Smooth muscle cell of the brain vasculature (primary cell): ENCODE measurements at places on chromosomes 11 and 22.
A peak's percentile ranks its signal among the peaks of the same experiment; 100 is the strongest.

GRCh38 chr11:47538741-47539565 is 14.0 kb downstream of the CELF1 start:
- no peak for DNase-seq

DNA sequence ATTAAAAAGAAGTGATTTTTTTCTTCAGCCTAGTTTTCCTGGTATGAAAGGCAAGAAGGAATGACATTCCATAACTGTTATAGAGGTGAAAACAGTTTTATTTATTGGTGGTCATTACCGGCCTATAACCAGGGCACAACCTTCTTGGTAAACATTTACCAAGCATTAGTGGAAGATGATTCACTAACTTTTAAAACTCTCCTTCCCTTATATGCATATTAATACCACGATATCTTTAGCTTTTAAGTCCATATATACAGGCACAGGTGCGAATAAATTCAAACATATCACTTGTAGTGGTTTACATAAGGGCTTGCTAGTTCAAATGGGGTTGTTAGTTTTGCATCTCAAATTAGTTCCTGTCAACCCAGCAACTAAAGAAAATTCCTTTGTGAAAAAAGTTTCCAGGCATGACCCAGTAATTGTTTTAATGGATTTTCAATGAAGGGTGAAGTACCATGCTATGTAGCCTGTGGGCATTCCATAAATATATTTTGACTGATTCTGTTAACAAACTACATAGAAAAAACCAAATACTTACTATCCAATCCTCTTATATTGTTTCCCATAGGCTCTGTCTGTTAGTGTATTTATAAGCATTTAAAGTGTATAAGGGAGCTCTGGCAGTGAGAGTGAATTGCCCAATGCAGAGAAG is 30.6 kb upstream of the ROBO3 start:
- no peak for DNase-seq

- DNase-seq = no peak
Observed at GRCh38 chr11:35121326-35121865, 17.6 kb upstream of the CD44 start.

DNA sequence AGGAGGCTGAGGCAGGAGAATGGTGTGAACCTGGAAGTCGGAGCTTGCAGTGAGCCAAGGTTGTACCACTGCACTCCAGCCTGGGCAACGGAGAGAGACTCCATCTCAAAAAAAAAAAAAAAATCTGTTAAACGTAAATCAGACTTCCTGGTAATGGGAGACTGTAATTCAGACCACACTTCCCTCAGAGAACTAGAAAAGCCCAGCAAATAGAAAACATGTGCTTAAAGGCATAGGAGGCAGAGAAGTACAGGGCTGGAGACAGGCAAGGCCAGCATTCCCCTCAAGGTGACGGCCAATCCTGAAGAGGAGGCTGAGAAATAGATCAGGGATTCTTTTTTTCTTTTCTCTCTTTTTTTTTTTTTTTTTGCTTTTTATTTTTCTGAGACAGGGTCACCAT is 8.2 kb downstream of the GGT5 start:
- DNase-seq = no peak

DNA sequence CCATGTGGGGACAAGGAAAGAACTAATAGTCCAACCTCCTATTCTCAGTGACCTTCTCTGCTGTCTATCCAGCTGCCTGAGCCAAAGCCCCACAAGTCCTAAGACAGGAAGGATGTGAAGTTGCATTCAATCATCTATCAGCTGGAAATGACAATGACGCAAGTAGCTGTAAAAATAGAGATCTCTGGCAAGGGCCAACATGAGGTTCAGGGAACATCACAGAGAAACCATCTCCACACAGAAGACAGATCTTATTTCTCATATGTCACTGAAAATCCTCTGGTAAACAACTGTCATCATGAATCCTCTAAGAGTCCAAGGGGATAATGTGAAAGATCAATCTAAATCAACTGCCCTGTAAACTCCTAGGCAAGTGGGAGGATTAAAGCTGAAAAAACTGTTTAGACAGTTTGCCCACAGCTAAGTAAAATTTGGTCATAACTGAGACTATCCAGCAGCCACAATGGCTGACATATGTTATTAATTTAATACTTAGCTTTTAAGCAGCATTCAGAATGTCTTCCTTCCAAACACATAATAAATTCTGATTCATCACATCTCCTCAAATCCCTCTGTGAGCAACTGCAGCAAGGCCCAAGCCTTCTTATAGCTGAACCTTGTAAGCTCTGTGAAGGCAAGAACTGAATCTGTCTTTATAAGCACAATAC is 52.1 kb downstream of the ALG9 start:
- DNase-seq = peak; percentile 21

DNA sequence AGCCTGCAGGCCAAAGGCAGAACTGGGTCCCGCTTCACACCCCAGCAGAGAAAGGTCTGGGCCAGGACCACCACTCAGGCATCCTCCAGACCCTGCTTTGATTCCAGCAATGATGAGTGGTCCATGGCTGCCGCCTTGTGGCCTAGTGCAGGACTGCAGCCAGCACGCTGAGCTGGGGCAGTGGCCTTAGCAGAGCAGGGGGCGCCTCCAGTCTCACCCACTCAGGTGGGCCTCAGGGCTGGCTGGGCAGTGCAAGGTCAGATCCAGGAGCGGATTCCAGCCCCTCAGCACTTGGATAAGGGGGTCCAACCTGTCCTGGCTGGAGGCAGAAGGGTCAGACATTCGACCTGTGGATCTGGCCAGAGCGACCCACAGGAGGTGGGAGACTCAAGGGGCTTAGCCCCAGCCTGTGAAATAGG is 9.6 kb upstream of the PDE2A start:
- no peak for DNase-seq

- DNase-seq = no peak
Observed at GRCh38 chr11:121372671-121373429, 79.3 kb upstream of the SORL1 start.

DNA sequence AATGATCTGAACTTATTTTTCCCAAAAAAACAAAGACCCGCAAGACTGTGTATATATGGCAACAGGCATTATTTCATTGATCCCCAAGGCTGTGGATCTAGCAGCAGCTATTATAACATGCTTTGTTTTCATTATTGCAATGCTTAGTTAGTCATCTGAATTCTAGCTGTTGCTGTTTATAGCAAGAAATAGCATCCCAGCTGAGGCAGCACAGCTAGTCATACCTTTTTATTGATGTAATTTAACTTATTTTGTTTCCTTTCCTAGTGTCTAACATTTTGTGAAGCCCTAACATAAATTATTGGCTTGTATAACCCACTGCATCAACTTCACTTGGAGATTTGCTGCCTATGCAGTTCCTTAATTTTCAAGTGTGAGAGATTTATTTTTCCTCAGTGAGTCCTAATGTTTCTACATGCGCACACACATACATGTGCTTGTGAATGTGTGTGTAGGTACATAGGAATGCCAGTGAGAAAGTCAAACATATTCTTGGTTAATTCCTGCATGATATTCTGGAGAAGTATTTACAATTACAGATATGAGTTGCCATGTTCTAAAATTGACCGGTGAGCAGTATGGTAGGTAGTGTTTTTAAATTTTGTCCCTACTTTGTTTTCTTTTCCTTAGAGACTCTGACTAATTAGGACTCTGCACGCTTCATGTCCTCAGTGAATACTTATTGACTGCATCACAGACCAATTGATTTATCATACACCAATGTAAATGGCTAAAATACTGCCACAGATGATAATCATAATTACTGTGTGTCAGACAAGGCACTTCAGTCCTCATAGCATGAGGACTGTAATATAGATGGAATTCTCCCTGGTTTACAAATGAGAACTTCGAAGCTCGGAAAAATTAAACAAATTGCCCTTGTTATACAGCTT is 119.3 kb downstream of the WNT11 start:
- peak; percentile 55 for DNase-seq

- no peak for DNase-seq
Observed at GRCh38 chr11:75527938-75528735, 2.4 kb upstream of the GDPD5 start.

DNA sequence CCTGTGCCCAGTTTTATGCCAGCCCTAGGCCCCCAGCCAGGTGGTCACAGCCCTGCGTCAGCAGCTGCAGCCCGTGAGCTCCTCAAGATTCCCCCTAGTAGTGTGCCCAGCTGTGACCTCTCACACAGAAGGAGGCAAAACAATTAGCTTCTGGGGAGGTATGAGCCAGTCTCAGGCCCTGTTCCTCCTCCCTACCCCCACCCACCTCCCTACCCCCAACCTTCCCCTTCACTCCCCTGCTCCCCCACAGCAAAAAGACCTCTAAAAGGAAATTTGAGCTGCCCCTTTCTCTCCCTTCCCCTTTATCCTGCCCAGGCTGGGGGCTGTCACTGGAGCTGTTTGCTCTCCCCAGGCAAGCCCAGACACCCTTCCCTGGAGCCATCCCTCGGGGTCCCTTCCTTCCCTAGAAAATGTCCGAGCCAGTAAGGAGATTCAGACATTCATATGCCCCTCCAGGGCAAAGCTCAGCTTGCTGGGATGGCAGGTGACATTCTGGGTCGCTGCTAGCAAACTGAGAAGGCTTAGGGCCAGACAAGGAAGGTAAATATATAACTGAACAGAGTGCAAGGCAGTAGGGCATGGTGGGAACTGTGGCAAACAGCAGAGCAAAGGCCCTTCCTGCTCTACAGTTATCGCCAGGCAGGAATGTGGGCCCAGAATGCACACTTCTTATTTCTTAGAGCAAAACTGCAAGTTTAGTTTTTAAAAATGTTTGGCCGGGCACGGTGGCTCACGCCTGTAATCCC is 300.2 kb downstream of the MN1 start:
- DNase-seq = no peak

GRCh38 chr11:9876331-9876730 is 212.5 kb downstream of the SWAP70 start:
- no peak for DNase-seq

GRCh38 chr11:11588891-11589290 is 32.9 kb downstream of the GALNT18 start:
- no peak for DNase-seq

DNA sequence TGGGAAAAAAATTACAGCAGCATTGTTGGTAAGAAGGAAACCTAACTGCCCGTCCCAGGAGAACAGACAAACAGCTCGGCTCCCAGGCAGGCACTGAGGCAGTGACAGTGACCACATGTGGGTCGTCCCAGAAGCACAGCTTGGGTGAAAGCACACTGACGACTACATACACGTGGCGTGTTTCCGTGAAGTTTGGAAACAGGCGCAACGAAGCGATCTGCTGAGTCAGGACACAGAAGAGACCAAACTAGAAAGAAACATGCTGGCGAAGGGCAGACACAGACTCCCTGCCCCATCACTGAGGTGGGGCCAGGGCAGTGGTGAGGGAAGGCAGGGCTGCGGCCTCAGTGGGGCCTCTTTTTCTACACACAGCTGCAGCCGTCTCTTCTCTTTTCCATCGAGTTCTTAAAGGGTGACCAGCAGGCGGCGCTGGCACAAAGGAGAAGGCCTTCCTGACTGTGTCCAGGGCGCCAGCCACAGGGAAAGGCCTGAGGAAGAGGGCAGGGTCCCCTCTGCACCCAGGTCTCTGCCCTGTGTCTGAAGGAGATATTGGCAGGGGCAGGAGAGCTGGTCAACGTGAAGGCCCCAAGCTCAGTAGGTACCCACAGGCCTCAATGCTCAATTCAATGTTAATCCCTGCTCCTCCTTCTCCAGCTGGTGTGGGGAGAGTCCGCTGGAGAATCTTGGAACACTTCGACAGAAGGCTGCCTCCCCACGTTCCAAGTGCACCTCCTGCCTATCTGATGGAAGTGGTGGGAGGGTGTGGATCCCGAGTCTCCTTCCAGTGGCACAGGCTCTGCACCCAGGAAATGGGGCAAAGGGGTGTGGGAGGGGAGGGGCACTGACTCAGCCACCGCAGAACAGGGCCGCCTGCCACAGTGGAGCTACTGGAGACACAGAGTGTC is 19.9 kb downstream of the CARS1 start:
- no peak for DNase-seq

DNA sequence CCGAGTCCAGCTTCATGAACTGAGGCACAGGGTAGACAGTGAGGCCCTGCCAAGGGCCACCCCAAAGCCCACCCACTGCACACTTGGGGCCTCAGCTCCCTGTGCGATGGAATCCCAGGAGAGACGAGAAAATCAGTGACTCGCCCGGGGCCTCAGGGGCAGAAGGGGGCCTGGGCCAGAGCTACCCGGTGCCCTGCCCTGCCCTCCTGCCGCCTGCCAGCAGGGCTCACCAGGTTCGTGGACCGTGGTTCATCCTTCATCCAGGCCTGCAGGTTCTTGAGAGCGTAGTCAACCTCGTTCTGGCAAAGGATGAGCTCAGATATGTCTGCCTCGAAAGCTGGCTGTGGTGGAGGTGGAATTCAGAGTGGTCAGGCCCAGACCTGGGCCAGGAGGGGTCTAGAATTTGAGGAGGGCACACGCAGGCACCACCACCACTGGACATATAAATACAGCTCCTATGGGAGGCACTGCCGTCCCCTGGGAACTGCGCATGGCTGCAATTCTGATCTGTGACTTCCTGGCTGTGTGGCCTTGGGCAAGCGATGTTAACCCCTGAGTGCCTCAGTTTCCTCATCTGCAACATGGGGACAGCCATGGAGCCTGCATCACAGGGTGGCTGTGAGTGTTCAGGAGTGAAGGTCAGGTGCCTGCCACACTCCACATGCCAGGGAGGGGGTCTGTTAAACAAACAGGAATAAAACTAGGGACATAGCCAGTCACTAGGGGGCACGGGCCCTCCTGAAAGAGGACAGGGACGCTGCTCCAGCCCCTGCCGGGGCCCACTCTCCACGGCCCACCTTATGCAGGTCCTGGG is 7.5 kb downstream of the ALDH3B2 start:
- DNase-seq = no peak

- no peak for DNase-seq
Observed at GRCh38 chr11:104327861-104328511, 164.0 kb upstream of the PDGFD start.

DNA sequence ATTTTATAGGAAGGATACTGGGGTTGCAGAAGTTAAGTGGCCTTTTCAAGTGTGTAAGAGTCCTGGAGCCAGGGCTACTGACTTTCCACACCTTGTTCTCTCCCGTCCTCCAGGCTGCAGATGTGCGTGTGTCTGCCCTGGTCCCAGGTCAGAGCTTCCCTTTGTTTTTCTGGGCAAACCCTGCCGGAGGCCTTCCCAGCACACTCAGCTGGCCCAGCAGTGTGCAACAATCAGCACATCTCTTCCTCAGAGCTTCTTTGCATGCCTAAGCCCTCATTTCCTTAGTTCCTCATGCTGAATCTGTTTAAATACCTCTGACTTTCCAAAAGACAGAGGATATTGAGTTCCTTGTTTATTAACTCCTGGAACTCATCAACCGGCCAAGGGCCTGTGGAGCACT is 80.6 kb downstream of the KCNJ1 start:
- no peak for DNase-seq

GRCh38 chr11:68941324-68942094 is 37.8 kb downstream of the IGHMBP2 start:
- no peak for DNase-seq

GRCh38 chr11:116731097-116731761 is 41.6 kb downstream of the BUD13 start:
- DNase-seq = peak; percentile 23

GRCh38 chr22:49251371-49251770 is 576.3 kb downstream of the BRD1 start:
- DNase-seq = no peak

DNA sequence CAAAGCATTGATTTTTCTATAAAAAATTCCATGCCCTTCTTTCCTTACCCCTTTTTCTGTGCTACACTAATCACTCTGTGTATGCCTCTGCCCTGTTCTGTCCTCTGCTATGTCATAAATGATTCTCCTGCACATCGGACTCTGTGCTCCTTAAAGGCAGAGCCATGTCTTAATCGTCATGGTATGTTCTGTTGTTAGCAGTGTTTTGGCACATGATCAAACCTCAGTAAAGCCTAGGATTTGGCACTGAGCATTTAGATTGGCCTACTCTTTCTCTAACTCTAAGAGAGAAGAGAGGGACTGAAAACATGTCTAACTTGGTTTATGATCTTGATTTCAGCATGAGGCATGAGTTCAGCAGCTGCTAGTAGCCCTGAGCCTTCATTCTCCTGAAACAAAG is 266.9 kb downstream of the AASDHPPT start:
- DNase-seq = peak; percentile 21
